NCI-H524 (cell line): ENCODE measurements at places on chromosomes 12 and 14.
A peak's percentile ranks its signal among the peaks of the same experiment; 100 is the strongest.

DNA sequence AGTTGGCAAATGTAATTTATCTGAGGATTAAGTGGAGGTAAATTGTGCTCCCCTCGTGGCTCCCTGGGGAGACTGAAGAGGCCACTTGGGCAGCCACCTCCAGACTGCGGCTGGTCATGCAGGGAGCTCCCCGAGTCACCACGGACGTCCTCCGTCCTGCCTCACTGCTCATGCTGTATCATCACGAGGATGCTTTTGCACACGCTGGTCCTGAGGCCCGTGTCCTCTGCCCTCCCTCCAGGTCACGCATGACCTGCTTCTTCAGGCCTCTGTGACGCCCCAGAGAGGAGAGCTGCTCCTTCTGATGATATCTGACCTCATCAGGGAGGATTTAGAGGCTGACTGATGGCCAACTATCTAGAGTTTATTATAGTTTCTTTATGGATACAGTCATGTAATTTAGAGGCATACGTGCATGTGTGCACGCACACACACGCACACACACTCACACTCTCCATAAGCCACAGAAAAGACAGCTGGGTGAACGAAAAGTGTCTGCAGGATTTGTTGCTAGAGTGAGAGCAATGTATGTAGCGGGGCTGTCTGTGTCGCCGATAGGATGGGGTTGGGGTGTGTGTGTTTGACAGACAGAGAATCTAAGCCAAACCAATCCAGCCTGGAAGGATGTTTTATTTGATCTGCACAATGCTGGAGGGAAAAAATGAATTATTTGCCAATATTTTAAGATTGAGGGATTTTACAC lies 160.0 kb downstream of the ADGRD1 start:
- peak; percentile 23 for DNase-seq

DNA sequence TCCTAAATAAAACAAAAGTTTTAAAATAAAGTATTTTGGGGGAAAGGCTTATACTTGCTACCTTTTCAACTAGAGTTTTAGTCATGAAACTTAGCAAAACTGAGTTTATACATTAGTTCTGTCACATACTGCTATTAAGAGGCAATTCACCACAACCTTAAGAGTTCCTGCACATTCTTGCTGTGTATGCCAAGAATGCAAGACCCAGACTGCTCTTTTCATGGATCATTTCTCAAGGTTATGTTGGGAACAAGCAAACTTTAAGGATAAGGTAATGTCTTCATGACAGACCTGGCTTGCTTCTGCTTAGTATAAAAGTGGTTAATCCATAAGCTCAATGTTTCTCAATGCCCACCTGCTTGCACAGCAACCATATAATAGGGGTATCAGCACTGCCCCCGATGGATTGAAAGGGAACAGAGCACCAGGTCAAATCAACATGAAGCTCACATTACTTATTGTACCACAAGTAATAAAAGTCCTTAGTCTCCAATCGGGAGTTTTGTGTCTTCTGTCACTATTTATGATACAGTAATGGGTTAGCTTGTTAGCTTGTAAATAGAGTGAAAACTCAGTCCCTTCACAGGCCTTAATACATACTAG lies 67.6 kb downstream of the KIF21A start:
- peak; percentile 4 for DNase-seq

GRCh38 chr12:70364695-70365397 lies 1.2 kb upstream of the KCNMB4 start:
- no peak for DNase-seq

GRCh38 chr14:28766469-28766955 lies at the start of gene FOXG1:
Gene FOXG1 (plus strand): TSS chr14:28766787. CDS start chr14:28767280, 493 bp downstream.
- peak; percentile 93 for DNase-seq

- no peak for DNase-seq
These were observed 8.9 kb upstream of the EEA1 start for GRCh38 chr12:92938018-92938417.

DNA sequence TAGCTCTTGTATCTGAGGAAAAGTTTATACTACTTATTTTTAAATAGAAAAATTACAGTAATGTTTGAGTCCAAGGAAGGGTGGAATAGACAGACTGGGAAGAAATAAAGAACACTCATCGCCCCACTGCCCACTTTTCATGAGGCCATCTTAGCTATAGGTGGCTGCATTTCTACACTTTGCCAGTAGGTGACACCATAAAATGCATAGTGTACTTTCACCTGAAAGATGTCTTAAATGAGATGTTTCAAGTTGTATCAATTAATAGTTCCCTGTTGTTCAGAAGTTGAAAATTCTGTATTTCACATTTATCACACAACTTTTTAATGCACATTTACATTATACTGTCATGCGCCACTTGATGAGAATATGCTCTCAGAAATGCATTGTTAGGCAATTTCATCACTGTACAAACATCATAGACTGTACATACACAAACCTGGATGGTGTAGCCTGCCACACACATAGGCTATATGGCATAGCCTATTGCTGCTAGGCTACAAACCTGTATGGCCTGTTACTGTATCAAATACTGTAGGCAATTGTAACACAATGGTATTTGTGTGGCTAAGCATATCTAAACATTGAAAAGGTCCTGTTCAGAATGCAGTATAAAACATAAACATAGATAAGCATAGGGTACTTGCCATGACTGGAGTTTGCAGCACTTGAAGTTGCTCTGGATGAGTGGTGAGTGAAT lies 27.6 kb downstream of the PMCH start:
- DNase-seq, result peak; percentile 42

GRCh38 chr14:80770114-80770908 lies 171.2 kb downstream of the CEP128 start:
- no peak for DNase-seq

GRCh38 chr12:132491138-132491663 lies 1.2 kb downstream of the FBRSL1 start:
- no peak for DNase-seq

GRCh38 chr12:21607701-21608100 lies 3.1 kb upstream of the GYS2 start:
- DNase-seq, result peak; percentile 8

- DNase-seq, result no peak
These were observed 5.4 kb upstream of the MRPS35 start for GRCh38 chr12:27705263-27705662.

DNA sequence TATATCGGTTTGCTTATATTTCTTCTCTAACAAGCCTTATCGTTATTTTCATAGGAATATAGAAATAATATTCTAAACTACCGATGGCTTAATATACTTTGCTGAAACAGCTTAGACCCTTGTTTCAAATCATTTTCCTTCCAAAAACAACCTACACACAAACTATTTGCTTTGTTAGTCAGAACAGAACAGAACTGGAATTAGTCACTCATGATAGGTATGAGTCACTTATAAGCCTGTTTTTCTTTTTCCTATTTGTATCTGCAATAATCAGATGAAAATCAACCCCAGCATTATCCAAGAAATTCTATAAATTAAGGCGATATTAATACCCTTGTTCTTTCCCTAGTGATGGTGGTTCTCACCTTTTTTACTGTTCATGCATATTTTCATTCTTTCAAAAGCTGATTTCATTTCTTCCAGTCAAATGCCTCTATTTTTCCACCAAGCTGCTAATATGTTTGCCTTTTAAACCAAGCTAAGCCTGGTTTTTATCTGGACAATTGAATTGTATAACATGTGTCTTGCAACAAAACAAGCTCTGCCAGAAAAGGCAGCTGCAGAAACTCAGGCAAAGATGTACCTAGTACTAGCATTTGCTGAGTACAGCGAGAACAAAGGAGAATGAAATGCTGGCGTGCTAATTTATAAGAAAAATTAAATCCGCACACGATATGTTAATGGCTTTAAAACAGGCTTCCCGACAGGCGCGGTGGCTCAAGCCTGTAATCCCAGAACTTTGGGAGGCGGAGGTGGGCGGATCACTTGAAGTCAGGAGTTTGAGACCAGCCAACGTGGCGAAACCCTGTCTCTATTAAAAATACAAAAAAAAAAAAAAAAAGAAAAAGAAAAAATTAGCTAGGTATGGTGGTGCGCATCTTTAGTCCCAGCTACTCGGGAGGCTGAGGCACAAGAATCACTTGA lies 1418.2 kb downstream of the AACS start:
- no peak for DNase-seq

DNA sequence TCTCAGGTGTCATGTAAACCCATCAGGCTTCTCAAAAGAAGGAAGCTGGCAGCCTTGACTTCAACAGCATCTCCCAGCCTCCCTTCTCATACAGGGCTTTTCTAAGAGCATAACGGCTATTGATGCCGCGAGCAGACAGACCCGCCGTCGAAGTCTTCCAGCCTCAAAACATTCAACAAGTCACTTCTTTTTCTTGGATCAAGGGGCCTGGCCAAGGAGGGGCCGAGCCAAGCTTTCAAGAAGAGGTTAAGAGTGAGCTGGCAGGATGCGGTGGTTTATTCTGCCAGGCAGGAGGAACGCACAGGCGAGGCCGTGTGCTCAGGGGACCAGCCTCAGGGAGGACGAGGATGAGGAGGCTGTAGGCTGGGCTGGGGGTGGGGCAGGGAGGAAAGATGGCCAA lies 102.9 kb upstream of the RFLNA start:
- DNase-seq, result no peak

GRCh38 chr14:52397844-52398243 lies 83.7 kb downstream of the PTGER2 start:
- no peak for DNase-seq

DNA sequence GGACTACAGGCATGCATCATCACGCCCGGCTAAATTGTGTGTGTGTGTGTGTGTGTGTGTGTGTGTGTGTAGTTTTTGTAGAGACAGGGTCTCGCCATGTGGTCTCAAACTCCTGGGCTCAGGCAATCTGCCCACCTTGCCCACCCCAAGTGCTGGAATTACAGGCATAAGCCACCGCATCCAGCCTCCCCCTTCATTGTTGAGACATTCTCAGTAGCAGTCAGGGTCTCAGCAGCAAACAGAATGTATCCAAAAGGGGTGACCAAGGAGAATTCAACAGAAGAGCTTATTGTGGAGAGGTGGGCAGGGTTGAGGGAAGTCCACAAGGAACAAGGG lies 37.3 kb upstream of the PLEKHG6 start:
- no peak for DNase-seq
